G401 (cell line): ENCODE measurements at places on chromosomes 1 and 21. TPM values are rescaled to one million over a fixed set of nuclear protein-coding genes. Genes with fewer than 3 reads are reported as not detected.
A peak's percentile ranks its signal among the peaks of the same experiment; 100 is the strongest.

DNA sequence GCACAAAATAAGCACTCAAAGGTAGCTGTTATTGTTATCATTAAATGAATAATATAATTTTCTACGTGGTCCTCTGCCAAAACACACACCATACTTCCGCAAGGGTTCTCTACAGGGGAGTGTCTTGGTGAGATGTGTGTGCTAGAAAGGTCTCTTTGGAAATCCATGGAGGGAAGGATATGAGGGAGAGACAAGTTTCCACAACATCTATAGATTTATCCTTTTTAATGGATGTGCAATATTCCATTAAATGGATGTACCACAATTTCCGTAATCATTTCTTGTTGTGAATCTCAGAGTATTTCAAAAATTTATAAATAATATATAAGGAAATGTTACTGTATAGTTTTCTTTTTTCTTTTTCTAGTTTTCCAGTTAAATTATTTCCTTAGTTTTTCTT lies 2.6 kb upstream of the TNFRSF8 start:
- DNase-seq: no peak

- no peak for DNase-seq
Measured at GRCh38 chr1:159077120-159077961, 775 bp upstream of the AIM2 start.

DNA sequence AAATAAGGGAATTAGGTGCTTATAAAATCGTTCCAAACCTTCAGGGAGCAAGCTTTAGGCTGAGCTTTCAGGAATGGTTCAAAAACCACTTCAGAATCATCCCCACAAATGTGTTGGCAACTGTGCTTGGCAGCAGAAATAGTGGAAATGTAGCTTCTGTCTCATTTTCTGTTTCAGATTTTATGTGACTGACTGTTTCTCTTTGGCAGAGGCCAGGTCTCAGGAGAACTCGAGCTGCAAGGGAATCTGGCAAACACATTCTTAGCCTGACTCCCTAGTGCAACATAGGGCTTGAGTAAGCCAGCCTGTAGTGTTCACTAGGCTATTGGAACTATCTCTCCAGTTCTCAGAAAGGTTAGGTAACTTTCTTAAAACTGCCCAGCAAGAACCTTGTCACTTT lies 128.6 kb downstream of the PLA2G4A start:
- DNase-seq: no peak

- DNase-seq: peak; percentile 80
Measured at GRCh38 chr1:101357444-101357986, 120.7 kb downstream of the S1PR1 start.

DNA sequence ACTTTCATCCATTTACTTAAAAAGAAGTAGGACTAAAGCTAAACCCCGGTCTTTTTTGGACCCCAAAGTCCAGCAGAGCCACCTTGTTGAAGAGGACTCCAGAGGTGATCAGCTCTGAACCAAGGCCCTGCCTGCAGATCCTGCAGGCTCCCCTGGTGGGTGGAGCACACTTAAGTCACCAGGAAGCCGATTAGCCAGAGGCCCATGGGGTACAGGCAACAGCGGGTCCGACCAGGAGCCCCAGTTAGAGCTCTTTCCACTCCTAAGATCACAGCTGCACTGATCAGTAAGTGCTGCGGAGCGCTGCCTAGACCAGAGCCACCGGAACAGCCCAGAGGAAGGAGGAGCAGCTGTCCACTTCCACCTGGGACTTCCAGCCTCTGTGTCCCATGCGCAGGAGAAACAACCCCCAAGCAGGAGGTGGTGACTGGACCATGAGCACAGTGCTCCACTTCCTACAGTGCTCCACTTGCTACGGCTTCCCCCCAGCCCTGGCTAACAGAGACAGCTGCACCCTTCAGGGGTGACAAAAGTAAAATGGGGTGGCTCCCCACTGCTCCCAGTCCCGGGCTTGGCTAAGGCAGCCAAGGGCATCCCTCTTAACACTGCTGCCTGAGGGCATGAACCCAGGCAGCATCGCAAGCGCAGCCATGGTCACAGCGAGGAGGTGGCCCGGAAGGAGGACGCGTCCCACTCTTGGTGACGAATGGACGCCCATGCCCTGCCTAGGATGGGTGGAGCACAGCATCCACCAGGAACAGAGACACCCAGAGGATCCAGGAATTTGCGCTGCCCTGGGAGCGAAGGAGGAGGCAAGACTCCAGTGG lies 58.0 kb downstream of the NPHP4 start:
- DNase-seq: no peak

NEXN gene
- total RNA-seq: 2.5 and 3.3 TPM in 2 replicates

SPSB1 gene
- total RNA-seq: 25.1 and 38.8 TPM in 2 replicates

- DNase-seq: no peak
Measured at GRCh38 chr21:17782051-17782450, 37.1 kb downstream of the C21orf91 start.

GRCh38 chr1:204477036-204477740 lies 17.4 kb downstream of the PIK3C2B start:
- DNase-seq: no peak

DNA sequence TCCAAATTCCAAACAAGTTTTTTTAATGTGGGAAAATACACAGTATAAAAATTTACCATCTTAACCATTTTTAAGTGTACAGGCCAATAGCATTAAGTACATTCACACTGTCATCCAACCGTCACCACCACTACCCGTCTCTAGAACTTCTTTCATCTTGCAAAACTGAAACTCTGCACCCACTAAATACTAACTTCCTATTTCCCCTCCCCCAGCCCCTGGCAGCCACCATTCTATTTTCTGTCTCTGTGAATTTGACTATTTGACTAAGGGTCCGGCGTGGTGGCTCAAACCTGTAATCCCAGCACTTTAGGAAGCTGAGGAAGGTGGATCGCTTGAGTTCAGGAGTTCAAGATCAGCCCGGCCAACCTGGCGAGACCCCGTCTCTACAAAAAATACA lies 36.1 kb downstream of the CLSTN1 start:
- no peak for DNase-seq

GRCh38 chr1:151992303-151993083 lies 1.2 kb downstream of the S100A10 start:
- DNase-seq: no peak

INSRR gene
- total RNA-seq: not detected in 2 replicates

DNA sequence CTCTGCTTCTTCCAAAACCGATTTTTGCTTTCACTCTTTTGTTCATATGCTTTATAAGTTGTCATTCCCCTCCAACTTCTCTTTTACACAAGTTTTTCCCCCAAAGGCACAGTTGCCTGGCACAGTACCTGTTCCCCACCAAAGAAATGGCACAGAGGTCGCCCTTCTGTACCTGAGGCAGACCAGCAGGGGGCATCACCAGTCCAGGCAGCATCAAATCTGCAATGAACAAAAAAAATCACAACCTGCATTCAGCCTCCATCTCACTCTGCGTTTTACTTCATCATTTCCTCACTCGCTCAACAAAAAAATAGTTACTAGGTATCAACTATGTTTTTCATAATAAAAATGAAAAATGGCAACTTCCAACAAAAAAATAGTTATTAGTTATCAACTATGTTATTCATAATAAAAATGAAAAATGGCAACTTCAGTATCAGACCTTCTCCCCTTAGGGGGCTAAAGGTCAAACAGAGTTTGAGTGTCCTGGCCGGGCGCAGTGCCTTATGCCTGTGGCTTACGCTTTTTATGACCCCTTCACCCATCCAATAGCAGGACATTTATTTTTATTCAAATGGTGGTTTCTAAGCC lies 4.1 kb downstream of the EIF2D start:
- DNase-seq: peak; percentile 8

DNA sequence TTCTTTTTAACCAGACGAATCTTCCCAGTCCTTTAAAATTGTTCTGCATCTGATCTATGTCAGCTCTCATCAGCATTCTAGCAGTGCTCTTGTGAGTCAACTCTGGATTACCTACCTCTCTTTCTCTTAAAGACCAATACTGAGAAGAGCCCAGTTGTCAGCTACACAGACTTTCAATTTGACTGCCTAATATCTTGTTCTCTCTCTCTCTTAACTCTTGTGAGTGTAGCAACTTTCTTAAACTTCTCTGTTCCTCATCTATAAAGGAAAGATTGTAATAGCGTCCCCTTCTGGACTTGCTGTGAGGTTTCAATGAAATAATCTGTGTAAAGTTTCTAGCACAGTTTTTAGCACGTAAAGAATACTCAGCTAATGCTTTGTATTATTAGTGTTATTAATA lies 499.3 kb upstream of the ADAMTS5 start:
- no peak for DNase-seq

DNA sequence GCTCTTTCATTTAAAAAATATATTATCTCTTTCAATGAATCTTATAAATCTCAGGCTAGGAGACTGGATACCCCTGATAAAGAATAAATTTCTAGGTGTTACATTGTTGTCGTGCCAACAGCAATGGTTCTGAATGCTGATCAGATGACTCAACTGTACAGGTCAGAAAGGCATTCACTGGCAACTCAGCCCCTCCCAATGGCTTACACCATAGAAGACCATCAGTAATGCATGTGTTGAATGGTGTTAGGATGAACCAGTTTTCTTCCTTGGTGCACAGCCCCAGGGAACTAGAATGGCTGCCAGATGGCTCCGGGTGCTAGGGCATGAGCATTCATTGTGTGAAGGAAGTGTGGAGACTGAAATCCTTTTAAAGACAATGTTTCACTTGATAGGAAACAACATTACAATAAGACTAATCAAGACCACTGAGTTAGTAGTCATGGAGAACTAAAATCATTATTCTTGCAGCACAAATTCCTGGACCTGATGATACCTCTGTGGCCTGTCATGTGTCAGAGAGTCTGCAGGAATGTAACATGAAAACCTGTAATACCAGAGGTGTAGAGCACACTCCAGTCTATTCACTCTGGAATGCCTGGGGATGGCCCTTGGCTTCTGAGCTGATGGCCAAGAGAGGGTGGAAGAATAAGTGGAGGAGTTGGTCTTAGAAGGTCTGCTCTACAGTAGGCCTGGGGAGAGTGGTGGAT lies 187.7 kb upstream of the LMO4 start:
- DNase-seq: no peak

DNA sequence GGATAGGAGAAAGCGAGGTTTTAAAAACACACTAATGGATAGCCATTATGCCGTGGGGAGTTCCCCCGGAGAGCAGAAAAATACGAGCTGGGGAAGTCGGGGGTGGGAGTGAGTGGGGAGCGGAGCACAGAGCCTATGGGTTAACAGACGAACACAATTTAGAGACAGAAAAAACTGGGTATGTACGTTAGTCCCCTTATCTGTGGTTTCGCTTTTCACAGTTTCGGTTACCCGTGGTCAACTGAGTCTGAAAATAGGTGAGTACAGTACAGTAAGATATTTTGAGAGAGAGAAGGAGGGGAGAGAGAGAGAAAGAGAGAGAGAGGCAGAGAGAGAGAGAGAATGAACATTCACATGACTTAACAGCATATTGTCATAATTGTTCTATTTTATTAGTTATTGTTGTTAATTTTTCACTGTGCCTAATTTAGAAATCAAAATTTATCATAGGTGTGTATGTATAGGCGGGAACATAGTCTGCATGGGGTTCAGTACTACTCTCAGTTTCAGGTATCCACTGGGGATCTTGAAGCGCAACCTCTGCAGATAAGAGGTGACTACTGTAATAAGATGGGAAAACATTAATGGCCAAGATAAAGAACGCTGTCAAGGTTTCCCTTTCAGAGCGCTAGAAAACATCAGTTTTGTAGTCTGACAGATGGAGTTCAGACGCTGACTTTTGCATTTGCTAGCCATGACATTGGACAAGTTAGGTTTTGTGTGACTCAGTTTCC lies 125.6 kb upstream of the LMO4 start:
- no peak for DNase-seq

- DNase-seq: peak; percentile 52
Measured at GRCh38 chr1:54989968-54990810, 8.5 kb upstream of the BSND start.

GRCh38 chr1:232382671-232383070 lies 247.3 kb downstream of the SIPA1L2 start:
- no peak for DNase-seq

- no peak for DNase-seq
Measured at GRCh38 chr1:46797696-46798470, 963 bp upstream of the CYP4B1 start.

GRCh38 chr1:29513357-29513756 lies 277.0 kb downstream of the PTPRU start:
- DNase-seq: peak; percentile 13

GRCh38 chr1:182917378-182917777 lies 35.6 kb downstream of the SHCBP1L start:
- no peak for DNase-seq

DNA sequence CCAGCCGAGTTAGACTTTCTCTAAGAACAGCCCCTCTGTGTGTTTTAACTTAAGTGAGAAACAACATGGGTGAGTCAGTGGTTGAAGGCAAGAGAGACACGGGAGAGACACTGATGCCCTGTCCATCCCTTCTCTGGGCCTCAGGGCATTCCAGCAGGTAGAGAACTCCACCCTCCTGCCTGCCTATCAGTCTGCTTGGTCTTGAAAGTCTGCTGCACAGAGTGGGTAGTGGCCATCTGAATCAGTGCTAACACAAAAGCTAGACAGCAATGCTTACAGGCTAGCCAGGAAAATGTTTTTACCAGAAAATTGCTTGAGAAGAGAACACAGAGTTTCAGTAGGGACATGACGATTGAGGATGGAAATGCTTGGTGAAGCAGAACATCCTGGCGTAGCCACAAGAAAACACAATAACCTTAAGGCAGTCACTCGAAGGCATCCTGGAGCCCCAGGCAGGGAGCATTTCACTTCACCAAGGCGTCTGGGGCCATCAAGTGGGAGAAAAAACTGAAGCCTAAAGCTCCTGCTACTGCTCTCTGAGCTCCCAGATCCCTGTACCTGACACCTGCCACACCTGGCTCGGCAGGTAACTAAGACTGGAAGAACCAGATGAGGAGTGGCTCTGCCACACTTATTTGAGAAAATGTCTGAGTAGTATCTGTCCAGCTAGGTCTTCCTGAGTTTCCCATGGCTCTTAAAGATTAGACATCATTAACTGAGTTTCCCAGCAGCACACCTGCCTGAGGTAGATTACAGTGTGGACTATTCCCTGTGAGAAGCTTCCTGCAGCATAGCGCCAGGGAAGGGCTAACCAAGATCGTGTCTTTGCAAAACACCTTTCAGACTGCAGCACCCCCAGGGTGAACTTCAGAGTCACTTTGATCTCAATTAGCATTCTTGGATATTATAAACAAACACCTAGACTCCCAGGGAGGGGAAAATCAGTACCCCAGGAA lies 18.1 kb upstream of the LBR start:
- DNase-seq: no peak

GRCh38 chr1:41535716-41536115 lies 51.2 kb upstream of the EDN2 start:
- DNase-seq: no peak

DNA sequence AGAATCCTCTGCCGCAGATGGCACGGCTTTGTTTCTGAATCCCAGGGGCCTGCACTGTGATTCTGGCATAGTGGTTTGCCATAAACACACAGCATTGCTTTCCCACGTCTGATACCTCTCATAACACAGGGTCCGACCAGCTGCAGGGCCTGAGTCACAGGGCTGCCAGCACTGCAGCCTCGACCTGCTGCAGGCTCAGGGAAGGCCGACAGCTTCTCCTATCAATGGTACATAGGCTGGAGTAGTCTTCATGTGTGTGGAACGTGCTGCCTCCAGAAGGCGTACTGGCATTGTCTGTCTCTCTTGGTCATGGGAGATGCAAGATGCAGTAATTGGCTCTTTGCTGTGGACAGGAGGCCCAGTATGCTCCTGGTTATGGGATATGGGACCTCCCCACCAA lies 53.5 kb upstream of the PDE9A start:
- no peak for DNase-seq
